NT2/D1 (cell line): ENCODE measurements at places on chromosomes 5 and 9.

DNA sequence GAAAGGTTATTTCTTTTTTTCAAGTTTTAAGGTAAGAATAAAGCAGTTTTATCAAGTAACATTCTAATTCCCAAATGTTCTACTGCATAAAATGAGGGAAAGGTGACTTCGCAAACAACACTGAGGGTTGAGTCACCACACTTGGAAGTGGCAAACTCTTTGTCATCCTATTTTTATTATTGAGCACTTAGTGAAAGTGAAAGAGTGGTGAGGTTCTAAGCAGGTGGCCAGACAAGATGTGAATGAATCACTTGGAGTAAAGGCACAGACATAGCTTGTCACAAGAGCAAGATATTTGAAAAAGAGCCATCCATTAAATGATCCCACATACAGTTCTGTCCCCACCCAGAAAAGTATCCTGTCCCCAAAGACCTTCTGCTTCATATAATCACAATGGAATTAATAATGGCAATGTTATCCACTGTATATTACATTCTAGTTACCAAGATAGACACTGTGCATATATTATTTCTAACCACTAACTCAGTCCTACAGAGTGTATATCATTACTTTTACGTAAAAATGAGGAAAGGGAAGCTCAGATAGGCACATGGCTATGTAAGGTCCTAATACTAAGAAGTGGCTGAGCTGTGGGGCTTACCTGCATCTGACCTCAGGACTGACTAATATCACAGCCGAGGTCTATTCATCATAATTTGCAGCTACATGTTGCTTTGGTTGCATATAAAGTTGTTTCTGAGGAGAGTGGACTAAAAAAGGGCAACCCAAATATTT lies 730.4 kb upstream of the MEF2C start:
- no peak for DNase-seq

- DNase-seq: no peak
Measured at GRCh38 chr5:78591138-78591612, 57.4 kb downstream of the LHFPL2 start.

DNA sequence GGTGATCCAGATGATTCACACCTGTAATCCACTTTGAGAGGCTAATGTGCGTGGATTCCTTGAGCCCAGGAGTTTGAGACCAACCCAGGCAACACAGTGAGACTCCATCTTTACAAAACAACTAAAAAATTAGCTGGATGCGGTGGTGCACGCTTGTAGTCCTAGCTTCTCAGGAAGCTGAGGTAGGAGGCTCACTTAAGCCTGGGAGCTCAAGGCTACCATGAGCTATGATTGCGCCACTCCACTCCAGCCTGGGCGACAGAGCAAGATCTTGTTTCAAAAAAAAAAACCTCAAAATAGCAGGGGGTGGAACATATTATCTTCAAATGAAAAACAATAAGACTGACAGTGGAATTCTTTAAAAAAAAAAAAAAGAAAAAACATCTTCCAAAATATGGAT lies 59.0 kb downstream of the PCDHGC5 start:
- no peak for DNase-seq

- DNase-seq: no peak
Measured at GRCh38 chr5:55935371-55935770, 59.4 kb downstream of the IL6ST start.

DNA sequence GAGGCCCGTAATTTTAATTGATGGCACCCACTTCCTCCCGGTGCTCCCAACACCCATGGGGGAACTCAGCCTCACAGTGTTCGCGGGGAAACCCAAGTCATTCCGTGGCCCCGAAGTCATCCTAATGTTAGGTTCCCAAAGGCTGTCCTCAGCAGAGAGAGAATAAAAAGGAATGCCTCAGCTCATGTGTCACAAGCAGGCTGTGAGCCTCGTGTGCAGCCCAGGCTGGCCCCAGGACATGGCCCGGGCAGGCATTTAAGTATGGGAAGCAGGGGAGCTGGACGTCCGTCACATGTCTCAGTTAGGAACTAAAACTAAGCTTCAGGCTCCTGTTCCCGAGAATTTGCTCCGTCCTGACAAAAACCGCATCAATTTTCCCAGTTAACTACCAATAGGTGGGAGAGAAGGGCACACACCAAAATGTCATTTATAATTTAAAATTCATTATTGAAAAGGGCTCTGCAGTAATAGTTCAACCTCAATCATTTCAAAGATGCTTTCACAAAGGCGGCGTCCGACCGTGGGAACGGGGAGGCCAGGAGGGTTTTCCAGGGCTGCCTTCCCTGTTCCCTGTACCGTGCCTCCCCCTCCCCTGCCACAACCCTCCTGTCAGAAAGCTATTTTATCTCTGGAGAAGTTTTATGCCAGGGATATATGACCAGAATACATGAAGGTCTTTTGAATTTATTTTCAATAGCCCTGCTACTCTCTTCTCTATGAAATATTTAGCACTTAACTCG lies 137.3 kb downstream of the FSTL4 start:
- DNase-seq: no peak

DNA sequence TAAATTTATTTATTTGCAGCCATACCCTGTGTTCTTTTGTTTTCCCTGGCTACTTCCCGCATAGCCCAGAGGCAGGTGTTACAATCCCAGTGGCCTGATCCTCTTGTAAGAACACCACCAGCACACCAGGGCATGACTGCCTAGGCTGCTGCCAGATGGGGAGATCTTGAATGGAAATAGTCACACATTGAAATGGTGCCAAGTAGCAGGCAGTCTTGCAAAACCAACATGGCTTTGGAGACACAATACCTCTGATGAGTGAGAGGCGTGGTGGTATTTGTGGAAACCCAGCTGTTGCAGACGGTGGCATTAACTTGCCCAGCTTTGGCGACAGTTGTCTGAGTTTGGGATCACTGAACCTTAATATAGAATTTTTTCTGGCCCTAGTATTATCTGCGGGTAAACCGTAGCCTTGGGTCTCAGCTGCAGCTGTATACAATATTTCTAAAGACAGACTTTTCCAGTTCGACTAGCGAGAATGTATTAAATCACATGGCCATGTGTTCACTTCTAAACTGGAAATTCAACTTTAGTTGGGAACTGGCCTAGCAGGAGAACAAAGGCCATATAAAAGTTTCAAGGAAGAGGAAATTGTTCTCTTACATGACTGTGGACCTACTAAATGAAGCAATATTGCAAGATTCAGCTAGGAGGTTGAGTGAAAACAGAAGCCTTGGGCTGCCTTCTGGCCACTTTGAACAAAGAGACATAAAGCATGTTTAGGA lies 277.0 kb downstream of the SMARCA2 start:
- no peak for DNase-seq

DNA sequence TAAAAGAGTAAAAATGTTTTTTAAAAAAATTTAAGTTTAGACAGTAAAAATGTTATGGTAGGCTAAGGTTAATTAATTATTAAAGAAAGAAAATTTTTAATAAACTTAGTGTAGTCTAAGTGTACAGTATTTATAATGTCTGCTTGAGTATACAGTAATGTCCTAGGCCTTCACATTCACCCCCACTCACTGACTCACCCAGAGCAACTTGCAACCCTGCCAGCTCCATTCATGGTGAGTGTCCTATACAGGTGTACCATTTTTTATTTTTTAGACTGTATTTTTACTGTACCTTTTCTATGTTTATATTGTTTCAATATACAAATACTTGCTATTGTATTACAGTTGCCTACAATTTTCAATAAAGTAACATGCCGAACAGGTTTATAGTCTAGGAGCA lies 234.1 kb downstream of the AUH start:
- no peak for DNase-seq

GRCh38 chr9:28332648-28333047 lies 759.4 kb upstream of the C9orf72 start:
- DNase-seq: no peak

DNA sequence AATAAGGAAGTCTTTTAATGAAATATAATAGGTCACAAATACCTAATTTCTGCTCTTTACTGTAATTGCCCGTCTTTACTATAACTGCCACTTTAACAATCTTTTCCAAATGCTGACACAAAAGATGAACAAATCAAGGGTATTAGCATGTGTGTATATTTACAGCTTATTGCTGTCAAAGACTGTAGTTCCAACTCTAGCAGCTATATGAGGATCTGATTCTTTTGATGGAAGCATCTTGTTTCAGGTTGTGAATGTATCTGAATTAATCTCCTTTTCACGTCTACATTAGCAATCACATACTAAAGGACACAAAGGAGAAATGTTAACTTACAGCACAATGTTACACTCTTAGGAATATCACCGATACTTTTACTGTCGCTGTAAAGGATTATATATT lies 27.9 kb downstream of the RFX3 start:
- no peak for DNase-seq

GRCh38 chr9:96379461-96379860 lies 4.0 kb downstream of the SLC35D2 start:
- DNase-seq: no peak

- no peak for DNase-seq
Measured at GRCh38 chr9:93419023-93419422, 32.5 kb upstream of the FAM120A start.

DNA sequence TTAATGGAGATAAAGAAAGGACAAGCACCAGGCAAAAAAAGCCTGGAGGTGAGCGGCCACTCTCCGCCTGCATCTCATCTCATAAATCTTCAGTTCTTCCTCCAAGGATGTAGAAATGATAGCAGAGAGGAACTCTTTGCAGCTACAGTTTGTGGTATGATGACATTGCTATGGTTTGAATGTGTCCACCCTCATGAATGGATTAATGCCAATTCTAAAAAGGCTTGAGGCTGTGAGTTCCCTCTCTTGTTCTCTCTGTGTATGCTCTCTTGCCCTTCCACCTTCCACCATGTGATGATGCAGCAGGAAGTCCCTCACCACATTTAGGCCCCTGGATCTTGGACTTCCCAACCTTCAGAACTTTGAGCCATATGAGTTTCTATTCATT lies 126.4 kb downstream of the SPOCK1 start:
- DNase-seq: no peak

- DNase-seq: no peak
Measured at GRCh38 chr5:32309761-32310160, 3.0 kb downstream of the MTMR12 start.

DNA sequence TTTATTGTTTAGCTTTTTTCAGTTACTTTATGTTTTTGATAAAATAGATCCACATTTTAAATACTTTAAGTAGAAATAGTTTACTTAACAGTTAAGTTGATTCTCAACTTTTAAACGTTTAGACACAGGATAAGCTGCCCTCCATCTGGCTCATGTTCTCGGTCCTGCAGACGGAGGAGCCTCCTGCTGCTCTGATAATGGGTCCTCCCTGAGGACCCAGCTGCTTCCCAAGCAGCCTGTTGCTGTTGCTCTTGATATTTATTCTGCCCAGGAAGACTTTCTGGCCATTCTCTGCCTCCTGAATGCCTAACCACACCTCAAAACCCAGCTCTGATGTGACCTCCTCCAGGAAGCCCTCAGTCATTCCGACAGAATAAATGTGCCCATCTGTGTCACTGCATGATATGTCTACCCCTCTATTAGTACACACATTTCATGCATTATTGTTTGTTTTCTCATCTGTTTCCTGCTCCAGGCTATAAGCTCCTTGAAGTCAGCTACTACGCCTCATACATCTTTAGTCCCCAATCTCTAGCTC lies 267.2 kb upstream of the MSX2 start:
- no peak for DNase-seq

GRCh38 chr9:35748242-35748857 lies 678 bp downstream of the GBA2 start:
- no peak for DNase-seq

DNA sequence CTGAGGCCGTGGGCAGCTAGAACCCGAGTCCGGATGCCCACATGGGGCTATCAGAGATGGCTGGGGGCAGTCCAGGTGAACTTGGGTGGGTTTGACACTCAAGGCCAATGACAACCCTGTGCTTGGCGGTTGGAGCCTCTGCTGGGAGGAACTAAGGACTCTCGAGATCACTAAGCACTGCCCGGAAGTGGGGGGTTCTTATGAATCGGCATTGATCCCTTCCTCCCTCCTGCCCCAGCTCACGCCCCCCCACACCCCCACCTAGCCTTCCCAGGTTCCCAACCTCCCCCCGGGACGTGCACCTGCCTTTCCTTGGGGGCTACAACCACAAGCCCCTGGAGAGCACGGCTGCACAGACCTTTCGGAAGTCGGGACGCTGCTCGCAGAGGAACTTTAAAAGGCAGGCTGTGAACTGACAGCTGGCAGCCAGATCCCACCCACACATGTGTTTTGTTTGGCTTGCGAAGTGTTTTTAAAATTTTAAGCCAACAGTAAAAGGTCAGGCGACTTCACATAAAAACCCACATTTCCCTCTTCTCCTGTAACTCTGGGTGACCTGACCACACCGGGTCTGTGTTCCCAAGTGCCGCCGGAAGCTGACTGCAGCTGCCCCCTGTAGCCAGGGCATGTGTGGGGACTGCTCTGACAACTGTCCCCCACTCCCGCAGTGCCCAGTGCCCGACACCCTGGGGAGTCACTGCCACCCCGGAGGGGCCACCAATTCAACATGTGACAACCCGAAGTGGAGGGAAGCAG lies 5.1 kb upstream of the RALGDS start:
- DNase-seq: no peak

DNA sequence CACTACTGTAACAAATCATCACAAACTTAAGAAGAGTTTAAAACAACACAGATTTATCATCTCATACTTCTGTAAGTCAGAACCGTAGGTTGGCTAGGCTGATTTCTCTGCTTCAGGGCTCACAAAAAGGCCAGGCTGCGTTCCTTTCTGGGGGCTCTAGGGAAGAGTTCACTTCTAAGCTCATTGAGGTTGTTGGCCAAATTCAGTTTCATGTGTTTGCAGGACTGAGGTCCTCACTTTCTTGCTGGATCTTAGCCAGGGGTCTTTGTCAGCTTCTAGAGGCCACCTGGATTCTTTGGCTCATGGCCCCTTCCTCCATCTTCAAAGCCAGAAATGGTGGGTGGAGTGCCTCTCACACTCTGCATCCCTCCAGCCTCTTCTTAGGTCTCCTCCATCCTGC lies 76.0 kb downstream of the ACTBL2 start:
- no peak for DNase-seq

DNA sequence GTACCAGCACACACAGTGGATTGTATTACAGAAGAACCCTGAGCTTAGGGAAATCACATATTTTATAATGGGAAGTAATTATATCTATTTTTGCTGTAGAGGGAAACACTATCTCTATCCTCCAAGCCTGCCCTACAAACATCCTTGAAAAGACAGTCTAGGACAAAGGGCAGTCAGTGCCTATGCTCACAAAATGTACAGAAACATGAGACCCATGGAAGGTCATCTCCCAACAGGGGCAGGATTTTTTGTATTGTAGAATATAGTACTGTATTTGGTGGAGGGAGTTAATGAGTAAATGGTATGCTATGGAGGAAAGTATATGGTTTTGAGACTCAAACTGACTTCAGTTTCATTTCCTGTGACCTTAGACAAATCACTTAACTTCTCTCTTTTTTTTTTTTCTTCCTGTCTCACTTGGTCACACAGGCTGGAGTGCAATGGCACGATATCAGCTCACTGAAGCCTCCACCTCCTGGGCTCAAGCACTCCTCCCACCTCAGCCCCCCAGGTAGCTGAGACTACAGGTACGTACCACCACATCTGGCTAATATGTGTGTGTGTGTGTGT lies 5.8 kb upstream of the RAB14 start:
- no peak for DNase-seq
